ENCODE measurements at places on chromosomes 1 and 21. TPM values are rescaled to one million over a fixed set of nuclear protein-coding genes. Genes with fewer than 3 reads are reported as not detected.

The SERTAD4 gene
- total RNA-seq = 12.1 TPM

The TNFRSF25 gene
- 6.8 TPM for total RNA-seq

The G0S2 gene
- total RNA-seq = 34.1 TPM

The UBE2U gene
- not detected for total RNA-seq

The PLD5 gene
- not detected for total RNA-seq

The TPRG1L gene
- total RNA-seq = 20.0 TPM

The ADAM30 gene
- not detected for total RNA-seq
